CD8-positive, alpha-beta T cell (primary cell): ENCODE measurements at places on chromosomes 2 and 18.

GRCh38 chr2:72669121-72669520 is 156.7 kb downstream of the EXOC6B start:
- DNase-seq, result no peak

- DNase-seq, result no peak
Observed at GRCh38 chr2:161146996-161147395, 13.2 kb upstream of the TANK start.

DNA sequence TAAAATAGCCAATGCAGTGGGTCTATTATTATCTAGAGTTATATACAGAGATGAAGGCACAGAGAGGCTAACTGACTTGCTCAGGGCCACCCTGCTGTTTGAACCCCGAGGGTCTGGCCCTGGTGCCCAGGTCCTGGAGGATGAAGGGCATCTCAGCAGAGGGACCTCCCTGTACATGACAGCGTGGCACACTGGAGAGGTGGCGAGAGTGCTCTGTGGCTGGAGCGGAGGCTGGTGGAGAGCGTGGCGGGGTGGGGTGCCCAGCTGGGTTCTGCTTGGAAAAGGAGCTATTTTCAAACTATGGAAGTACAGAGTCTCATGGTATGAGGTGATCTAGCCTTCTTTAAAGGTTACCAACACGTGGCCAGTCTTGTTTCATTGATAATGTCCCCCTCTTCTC is 35.8 kb downstream of the GREB1 start:
- no peak for DNase-seq

GRCh38 chr2:207230261-207231105 is 64.7 kb upstream of the KLF7 start:
- DNase-seq, result no peak
